Dermis microvascular lymphatic vessel endothelial cell (primary cell): ENCODE measurements at places on chromosomes 5 and 9. TPM values are rescaled to one million over a fixed set of nuclear protein-coding genes. Genes with fewer than 3 reads are reported as not detected.

DNA sequence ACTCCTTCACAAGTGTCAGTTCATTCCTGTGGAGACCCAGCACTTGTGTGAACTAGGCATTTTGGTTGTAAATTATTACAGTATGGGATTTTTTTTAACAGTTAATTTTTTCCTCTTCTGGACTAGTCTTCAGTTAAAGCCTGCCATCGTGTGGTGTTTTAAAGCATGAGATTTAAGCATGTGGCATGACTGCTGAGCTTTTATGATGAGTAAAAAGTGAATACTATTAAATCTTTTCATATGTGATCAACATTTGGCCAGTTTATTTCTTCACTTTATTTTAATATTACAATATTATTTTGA is 25.0 kb downstream of the LMNB1 start:
- peak; percentile 59 for DNase-seq

DNA sequence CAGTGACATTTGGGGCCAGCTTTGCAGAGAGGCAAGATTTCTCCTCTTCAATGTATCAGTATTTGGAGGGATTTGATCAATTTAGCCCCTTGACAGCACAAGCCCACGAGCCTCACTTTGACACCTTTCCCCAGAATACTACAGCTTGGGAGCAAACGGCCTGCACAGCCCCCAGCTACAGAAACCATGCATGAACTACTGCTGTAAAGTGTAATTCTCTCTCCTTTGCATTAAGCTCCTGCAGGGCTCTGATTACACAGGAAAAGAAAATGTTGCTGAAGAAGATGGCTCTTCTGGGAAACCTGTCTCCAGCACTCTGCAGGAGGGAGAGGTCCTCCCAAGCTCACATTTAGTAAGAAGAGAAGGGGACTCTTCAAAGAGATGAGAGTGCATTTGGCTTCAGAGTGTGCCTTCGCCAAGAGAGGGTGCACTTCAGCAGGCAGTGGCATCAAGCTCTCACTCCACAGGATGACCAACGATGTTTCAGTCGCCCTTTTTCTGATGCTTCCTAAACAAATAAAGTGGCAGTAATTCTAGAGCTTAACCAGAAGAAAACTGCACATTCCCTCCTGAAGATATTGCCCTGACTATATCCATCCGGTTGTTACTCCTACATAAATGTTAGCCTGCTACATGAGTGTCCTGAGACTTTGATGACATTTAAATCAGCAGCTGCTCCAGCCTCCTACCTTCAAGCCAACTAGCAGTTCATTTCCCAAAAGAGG is 272.2 kb downstream of the AUH start:
- DNase-seq: peak; percentile 52

DNA sequence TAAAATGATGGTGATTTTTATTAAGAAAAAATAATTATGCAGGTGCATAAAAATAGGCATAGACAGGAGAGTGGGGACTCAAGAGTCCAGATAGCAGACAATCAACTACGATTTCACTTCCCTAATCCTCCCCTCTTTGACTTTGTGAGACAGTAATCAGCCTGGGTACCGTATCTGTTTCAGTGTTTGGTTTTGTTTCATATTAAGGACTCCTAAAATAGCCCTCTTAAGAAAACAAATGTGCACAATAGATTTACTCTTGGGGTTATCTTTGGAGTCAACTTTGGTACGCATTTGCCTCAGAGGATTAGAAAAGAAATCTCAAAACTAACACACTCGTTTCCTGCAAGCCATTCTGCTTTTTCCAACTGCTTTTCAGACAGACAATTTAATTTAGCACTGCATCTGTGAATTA is 96.3 kb downstream of the ZNF608 start:
- peak; percentile 77 for DNase-seq

DNA sequence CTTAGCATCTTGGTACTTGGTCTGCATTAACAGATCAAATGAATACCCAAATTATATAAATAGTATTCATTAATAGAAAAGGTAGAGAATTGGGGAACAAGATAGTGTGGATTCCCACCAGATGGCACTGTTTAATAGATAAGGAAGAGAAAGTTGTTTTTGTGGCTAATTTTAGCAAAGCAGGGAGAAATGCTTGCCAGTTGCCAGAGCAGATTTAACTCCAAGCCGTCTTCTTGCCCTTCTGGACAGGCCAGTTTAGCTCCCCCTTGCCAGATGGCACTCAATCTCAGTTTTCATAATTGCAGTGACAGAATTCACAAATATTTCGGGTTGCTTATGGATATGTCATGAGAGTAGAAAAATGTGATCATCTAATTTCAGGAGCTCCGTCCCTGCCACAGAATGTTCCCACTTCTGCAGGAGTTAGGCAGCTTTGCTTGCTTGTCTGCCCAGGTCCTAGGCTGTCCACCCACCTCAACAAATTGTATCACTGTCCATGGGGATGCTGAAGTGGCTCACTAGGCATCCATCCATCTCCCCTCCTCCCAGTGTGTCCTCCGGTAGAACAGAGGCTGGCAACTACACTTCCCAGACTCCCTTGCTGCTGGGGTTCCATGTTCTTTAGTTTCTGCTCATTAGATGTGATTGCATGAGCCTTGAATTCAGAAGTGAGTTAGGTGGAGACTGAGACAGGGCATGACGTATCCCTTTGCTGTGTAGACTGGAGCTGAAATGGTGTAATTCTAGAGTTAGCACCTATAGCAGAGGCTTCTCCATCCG is 11.8 kb upstream of the HEXB start:
- peak; percentile 36 for DNase-seq

- no peak for DNase-seq
Measured at GRCh38 chr5:169544264-169544950, 39.2 kb upstream of the SPDL1 start.

The NAIP gene
- total RNA-seq: 0.90 and 2.5 TPM in 2 replicates

The KDM3B gene
- 43.1 and 51.7 TPM in 2 replicates for total RNA-seq

GRCh38 chr5:54772684-54773083 is 212.7 kb downstream of the ESM1 start:
- DNase-seq: no peak

DNA sequence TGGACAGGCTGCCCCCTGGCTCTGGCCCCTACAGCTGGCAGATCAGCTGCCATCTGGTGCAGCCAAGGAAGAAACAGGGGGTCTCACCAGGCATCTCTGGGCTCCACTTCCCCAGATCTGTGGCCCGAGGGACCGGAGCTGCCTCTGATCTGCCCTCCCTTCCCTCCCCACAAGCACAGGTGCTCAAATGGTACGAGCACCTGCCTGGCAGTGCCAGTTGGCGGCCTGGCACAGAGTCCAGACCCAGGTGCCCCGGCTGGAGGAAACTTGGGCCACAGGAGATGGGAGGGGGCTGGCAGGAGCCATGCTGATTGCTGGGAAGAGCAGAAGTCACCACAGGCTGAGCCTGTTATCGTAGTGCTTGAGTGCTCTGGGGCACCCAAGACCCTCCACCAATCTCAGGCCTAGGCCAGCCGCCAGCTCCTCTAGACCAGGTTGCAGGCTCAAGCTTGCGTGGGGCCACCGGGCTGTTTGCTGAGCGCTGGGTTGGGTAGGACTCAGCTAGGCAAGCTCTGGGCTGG is 5.0 kb upstream of the CAMK2A start:
- no peak for DNase-seq

DNA sequence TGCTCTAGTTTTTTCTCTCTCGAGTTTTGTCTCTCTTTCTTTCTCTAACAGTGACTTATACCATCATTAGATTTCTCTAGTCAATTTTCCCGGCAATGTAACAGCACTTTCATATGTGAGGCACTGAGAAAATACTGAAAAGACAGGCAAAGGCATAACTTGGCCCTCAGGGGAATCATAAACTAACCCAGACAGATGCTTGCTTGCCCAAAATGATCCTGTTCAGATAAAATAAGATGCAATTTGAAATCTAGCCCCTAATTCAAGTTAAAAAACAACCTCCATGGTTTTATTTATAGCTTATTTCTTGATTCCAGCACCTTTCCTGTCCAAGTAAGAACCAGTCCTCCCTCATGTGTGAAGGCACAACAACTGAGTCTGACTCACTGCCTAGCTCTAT is 294.6 kb downstream of the GAS1 start:
- DNase-seq: no peak

DNA sequence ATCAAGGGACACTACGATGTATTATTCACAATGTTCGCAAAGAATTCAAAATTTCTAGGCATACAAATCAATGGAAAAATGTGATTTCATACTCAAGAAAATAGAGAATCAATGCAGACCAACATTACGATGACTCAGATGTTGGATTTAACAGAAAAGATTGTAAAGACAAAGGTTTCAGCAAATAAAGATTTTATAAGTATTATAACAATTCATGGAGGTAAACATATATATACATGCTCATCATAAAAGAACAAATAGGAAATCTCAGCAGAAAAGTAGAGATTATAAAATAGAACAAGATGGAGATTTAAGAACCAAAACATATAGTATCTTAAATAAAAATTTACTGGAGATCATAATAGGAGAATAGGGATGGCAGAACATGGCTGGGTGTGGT is 93.4 kb upstream of the JAK2 start:
- no peak for DNase-seq

GRCh38 chr5:91386120-91386519 is 3.0 kb upstream of the ARRDC3 start:
- DNase-seq: no peak

The OTULINL gene
- 0.26 and 1.1 TPM in 2 replicates for total RNA-seq

DNA sequence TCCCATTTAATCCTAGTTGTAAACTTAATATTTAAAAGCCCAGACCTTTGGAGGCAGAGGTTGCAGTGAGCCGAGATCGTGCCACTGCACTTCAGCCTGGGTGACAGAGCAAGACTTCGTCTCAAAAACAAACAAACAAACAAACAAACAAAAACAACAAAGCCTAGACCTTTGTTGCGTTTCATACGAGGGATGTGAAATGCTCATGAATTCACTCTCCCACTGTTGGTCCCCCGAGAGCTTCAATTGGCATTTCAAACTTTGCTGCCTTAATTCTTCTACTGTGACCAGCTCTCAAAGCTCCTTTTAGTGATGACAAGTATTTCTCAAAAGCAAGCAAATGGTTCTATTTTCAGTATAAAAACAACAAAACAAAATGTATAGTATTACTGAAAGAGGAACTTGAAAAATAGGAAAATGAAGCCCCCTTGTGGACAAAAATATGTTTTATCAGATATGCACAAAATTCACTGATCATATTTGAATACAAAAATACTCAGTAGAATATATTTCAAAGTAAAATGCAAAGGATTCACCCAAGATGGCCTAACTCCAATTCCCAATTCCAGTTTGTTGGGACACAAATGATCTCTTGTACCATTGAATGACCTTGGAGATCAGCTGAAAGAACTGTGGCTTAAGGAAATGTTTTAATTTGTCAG is 140.4 kb downstream of the ESM1 start:
- peak; percentile 45 for DNase-seq

The PHYHD1 gene
- total RNA-seq: 0.26 TPM in 1 of 2 replicates, not detected in the other

- no peak for DNase-seq
Measured at GRCh38 chr5:35194635-35195471, 35.4 kb downstream of the PRLR start.

- DNase-seq: peak; percentile 93
Measured at GRCh38 chr5:179060116-179061008, at the start of gene ZNF354C. TSS of gene ZNF354C (plus strand) at chr5:179060373. CDS start at chr5:179062069, 1,696 bp downstream.

DNA sequence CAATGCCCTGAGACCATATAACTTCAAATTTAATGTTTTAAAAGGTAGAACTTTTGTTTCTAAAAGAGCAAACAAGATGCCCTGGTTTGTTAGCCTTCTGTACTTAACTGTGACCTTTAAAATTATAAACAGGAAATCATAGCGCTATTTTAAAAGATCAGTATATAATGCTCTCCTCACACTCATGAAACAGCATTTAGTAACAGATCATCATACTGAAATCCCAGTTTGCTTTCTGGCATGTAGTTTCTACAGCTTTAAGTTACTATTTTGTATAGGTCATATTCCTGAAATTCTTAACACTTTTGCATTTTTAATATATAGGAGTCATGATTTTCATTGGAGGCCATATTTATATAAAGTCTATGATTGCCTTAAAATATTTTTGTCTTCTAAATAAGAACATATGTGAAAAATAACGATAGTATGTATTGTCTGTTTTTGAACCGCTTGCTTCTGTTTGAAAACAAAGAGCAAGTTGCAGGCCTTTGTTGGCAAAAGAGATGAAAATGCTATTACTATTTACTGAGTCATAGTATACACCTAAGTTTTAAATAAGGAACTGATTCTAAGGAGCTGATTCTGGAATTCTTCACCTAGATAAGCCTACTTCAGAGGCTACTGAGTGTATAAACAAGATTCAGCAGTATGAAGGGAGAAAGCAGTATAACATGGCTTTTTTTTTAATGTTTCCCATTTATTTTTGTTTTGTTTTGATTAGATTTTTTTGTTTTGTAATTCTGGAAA is 20.5 kb downstream of the SRFBP1 start:
- peak; percentile 37 for DNase-seq

The BTNL8 gene
- 0.13 TPM in 1 of 2 replicates, not detected in the other for total RNA-seq

DNA sequence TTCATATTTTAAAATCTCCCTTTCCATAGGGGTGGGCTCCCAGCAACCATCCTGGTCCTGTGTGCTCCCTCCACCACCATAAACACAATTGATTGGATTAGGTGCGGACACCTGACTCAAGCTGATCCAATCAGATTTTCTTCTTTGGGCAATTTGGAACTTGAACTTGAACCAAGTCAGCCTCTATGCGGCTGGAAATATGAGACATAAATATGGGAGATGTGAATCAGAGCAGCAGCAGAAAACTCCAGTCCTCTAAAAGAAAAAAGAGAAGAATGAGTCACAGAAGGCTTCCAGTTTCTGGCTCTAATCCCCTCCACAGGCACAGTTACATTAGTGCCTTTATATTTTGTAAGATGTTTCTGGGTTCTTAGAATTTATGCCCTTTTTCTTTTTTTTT is 306.6 kb downstream of the MLLT3 start:
- DNase-seq: no peak

DNA sequence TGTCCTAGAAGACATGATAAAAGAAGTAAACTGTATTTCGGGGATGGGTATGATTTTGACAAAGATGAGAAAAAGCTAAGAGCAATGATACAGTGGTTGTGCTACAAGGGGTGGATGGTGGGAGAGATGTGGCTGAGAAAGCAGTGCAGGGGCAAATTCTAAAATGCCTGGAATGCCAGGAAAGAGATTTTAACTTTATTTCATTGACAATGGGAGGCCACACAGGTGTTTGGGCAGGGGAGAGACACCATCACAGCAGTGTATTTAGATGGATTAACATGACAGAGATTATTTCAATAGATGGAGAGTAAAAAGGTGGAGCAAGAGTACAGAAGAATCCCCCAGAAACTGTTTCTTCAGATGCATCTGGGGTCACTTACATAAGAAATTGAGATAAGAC is 71.2 kb downstream of the MAMDC2 start:
- no peak for DNase-seq

- no peak for DNase-seq
Measured at GRCh38 chr9:126397056-126397455, 70.4 kb downstream of the MVB12B start.

The CAVIN4 gene
- 1.2 and 2.3 TPM in 2 replicates for total RNA-seq

- DNase-seq: no peak
Measured at GRCh38 chr5:137360607-137361006, 138.5 kb downstream of the SPOCK1 start.

The GABRA1 gene
- total RNA-seq: not detected in 2 replicates

The TRIM36 gene
- total RNA-seq: 0.25 and 0.26 TPM in 2 replicates

The BTNL3 gene
- total RNA-seq: not detected in 2 replicates
